Pancreas (tissue), 10 donors: ENCODE measurements at places on chromosomes 1 and 21.

GRCh38 chr1:100535264-100535663 is 2.7 kb upstream of the GPR88 start:
- no peak for DNase-seq

DNA sequence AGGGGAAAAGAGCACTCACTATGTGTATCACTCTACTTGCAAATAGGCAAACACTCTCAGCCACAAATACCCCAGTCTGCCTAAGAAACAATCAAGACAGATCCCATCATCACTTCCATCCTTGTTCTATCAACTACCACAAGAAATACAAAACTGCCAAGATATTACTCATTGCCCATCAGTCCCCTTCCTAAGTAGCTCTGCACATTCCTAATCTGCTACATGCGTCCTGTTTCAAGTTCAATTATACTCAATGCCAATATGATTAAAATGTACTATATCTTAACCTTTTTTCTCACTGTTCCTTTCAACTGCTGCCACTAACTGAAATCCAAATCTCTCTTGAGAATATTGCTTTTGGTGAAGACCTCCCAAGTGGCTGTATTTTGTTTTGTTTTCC is 1688.4 kb downstream of the PLA2G4A start:
- DNase-seq = no peak

GRCh38 chr1:8915446-8915845 is 30.2 kb upstream of the CA6 start:
- no peak for DNase-seq

- DNase-seq = no peak
Observed at GRCh38 chr1:66383168-66383567, 150.8 kb upstream of the SGIP1 start.

- DNase-seq = no peak
Observed at GRCh38 chr1:10950316-10951172, 61.9 kb upstream of the TARDBP start.
